Spinal cord (tissue), 10 donors: ENCODE measurements at places on chromosomes 3 and 15.

- H3K4me3 ChIP-seq: no peak overlapping the region
- no peak overlapping the region for H3K27ac ChIP-seq
- H3K4me1 ChIP-seq: peaks cover 9% of the 10 kb centered on the region
- H3K36me3 ChIP-seq: no peaks in the 10 kb centered on the region
- DNase-seq: no peak
- H3K27me3 ChIP-seq: no peaks in the 10 kb centered on the region
Observed at GRCh38 chr15:57330619-57331340, 45.5 kb upstream of the CGNL1 start.

DNA sequence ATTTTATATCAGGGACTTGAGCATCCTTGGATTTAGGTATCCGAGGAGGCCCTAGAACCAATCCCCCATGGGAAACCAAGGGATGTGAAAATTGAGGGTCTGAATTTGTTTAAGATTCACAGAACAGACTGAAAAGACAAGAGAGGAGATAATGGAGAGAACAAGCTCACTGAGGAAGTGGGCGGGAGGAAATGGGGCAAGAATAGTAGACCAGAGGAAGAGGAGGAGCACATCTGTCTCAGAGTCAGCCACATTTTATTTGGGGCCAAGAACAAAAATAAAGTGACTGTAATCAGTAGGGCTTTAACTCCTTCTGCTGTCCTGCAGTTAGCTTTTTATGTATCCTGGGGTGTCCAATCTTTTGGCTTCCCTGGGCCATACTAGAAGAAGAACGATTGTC is 63.8 kb downstream of the BLM start:
- H3K27ac ChIP-seq: no peak overlapping the region
- H3K4me3 ChIP-seq: no peak overlapping the region
- DNase-seq: no peak
- H3K4me1 ChIP-seq: no peaks in the 10 kb centered on the region
- H3K36me3 ChIP-seq: no peaks in the 10 kb centered on the region
- H3K27me3 ChIP-seq: no peaks in the 10 kb centered on the region

DNA sequence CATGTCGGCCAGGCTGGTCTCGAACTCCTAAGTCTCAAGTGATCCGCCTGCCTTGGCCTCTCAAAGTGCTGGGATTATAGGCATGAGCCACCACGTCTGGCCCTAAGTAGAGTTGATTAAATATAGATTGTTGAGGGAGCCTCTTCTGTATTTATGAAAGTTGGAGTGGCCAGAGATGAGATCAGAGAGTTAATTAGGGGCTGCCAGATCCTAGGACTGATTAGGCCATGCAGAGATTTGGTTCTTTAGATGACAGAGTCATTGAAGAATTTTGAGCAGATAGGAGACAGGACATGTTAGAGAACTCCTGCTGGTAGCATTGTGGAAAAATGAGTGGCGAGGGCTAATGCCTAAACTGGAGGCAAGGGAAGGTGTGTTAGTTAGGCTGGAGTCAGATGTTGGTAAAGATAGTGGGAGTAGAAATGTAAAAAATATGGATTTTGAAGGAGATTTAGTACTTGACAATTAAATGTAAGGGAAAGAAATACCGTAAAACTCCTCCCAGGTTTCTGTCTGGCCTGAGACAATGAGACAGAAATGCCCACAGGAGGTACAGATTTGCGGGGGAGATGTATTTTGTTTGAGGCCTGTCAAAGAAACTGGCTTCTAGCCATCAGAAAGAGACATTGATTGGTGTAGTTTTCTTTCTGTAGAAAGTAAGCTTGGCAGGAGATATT is 23.4 kb downstream of the SACM1L start:
- no peak overlapping the region for H3K4me3 ChIP-seq
- peaks cover 23% of the 10 kb centered on the region for H3K36me3 ChIP-seq
- H3K4me1 ChIP-seq: no peaks in the 10 kb centered on the region
- DNase-seq: no peak
- H3K27me3 ChIP-seq: no peaks in the 10 kb centered on the region

DNA sequence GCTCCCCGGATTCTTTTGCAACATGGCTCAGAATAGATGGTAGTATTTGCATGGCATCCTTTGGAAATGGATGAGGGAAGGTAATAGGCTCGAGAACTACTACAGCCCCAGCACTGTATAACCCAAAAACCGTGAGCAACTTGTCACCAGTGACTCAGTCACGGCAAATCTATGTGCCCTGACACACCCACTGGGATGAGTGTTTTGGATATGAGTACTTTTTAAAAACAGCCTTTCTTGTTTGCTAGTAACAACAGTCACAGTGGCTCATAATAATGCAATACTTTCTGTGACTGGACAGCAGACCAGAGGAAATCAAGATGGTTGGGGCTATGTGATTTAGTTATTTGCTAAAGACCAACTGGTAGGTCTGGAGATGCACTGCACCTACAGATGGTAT is 299.6 kb downstream of the ULK4 start:
- no peaks in the 10 kb centered on the region for H3K27me3 ChIP-seq
- H3K27ac ChIP-seq: no peak overlapping the region
- DNase-seq: no peak
- no peaks in the 10 kb centered on the region for H3K4me1 ChIP-seq

- no peak overlapping the region for H3K27ac ChIP-seq
- H3K36me3 ChIP-seq: no peaks in the 10 kb centered on the region
- H3K4me1 ChIP-seq: no peaks in the 10 kb centered on the region
- H3K27me3 ChIP-seq: no peaks in the 10 kb centered on the region
- no peak for DNase-seq
- no peak overlapping the region for H3K4me3 ChIP-seq
Observed at GRCh38 chr3:106302451-106303221, 433.8 kb upstream of the CBLB start.

DNA sequence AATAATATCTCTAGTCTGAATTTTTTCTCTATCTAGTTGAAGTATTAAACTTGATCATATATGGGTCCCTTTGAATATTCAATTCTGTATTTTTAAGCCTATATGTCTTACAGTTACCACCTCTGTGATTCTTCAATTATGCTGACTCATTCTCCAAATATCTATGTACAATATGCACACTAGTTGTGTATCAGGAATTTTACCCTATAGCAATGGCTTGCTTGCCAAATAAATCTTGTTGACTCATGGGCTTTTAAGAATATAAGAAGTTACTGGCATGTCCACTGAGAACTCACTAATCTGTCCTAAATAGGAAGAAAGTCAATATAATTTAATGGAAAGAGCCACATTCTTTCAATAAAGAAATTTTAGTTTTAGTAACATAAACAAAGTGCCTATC is 656.3 kb downstream of the RBMS3 start:
- no peak overlapping the region for H3K27ac ChIP-seq
- DNase-seq: no peak
- no peaks in the 10 kb centered on the region for H3K4me1 ChIP-seq
- no peaks in the 10 kb centered on the region for H3K36me3 ChIP-seq

DNA sequence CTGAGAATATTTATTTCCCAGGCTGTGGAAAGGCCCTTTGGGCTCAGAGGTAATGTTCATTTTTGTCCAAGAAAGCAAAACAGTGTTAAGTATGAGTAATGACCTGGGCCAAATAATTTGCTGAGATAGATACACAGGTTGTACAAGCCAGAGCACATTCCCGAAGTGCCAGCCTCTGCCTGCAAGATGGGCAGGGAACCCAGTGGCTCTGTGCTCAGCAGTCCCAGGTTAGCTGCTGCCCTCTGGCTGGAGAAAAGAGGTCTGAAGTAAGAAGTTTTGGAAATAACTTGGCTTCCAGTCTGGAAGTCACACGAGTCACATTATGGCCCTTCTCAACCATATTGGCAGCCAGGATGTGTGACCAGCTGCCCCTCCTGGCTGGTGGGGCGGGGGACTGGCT is 20.2 kb downstream of the MYZAP start:
- H3K4me1 ChIP-seq: no peaks in the 10 kb centered on the region
- no peak overlapping the region for H3K4me3 ChIP-seq
- DNase-seq: no peak
- H3K27ac ChIP-seq: no peak overlapping the region
- H3K36me3 ChIP-seq: no peaks in the 10 kb centered on the region

GRCh38 chr3:127677541-127678314 is 5.0 kb downstream of the ABTB1 start:
- H3K27ac ChIP-seq: no peak overlapping the region
- peaks cover 41% of the 10 kb centered on the region for H3K36me3 ChIP-seq
- H3K27me3 ChIP-seq: no peaks in the 10 kb centered on the region
- H3K4me1 ChIP-seq: peaks cover 12% of the 10 kb centered on the region
- no peak overlapping the region for H3K4me3 ChIP-seq

DNA sequence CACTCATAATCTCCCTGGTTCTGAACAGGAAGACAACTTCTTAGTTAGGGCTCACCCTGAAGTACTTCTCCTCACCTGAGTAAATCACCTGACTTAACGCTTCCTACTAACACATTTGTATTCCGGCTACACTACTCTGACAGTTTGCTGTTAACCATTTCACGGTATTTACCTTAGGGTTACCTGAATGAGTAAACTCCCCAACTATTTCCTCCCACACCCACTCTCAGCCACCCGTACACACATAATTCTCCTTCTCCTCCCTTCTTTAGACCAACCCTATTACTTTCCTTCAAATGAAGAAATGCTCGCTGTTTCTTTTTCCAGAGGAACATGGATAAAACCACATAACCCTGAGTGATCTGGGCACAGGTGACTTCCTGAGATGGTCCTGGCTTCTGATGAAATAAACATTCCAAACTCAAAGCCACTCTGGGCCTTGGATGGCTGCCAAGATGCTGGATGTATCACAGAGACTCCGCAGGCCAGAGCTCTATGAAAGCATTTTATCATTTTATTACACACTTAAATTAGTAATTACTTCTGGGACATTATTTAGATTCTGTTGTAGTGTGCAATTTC is 183.6 kb upstream of the ATP11B start:
- H3K27ac ChIP-seq: no peak overlapping the region
- DNase-seq: peak; percentile 17
- no peaks in the 10 kb centered on the region for H3K36me3 ChIP-seq

DNA sequence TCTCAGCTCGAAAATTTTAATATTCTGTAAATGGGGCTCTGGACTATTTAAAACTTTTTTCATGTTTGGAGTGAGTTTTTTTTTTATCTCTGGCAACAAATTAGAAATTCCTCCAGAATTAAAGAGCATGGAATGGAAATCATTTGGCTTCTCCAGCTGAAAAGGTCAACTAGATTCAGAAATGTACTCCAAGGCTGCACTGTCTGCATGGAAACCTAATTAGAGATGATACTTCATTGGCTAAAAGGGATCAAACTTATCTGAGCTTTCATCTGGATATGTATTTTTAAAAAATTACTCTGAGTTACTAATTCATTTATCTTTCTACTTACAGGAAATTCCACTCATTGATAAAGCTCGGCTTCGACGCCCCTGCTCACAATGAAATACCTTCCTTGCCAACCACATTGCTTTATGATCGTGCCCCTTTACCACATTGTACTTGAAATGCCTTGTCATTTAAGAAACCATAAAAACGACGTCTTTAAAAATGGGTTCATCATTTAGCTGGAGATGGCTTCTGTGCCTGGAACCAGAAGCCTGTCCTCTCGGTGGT is 285.5 kb upstream of the ICE2 start:
- H3K4me3 ChIP-seq: no peak overlapping the region
- H3K27ac ChIP-seq: no peak overlapping the region
